ENCODE measurements at places on chromosomes 7 and 10.

- DNase-seq: peak; percentile 53
Measured at GRCh38 chr7:1920266-1920681, 250.2 kb downstream of the ELFN1 start.

- no peak for DNase-seq
Measured at GRCh38 chr10:75058161-75058560, 53.3 kb upstream of the SAMD8 start.

DNA sequence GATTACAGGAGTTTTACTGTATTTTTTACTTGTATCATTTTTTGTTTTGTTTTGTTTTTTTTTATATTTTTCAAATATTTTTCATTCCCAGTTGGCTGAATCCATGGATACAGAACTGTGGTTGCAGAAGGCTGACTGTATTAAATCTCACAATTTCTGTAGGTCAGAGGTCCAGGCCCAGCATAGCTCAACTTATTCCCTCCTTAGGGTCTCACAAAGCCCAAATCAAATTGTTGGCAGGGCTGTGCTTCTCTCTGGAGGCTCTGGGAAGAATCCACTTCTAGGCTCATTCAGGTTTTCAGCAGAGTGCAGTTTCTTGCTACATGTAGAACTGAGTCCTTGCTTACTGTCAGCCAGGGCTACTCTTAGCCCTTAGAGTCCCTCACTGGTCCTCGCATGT, 22.6 kb downstream of the TSPAN14 start:
- no peak for DNase-seq

GRCh38 chr7:139109983-139110411, 477 bp upstream of the ZC3HAV1 start:
- no peak for DNase-seq

- no peak for DNase-seq
Measured at GRCh38 chr10:63901881-63902280, 380.7 kb downstream of the REEP3 start.

DNA sequence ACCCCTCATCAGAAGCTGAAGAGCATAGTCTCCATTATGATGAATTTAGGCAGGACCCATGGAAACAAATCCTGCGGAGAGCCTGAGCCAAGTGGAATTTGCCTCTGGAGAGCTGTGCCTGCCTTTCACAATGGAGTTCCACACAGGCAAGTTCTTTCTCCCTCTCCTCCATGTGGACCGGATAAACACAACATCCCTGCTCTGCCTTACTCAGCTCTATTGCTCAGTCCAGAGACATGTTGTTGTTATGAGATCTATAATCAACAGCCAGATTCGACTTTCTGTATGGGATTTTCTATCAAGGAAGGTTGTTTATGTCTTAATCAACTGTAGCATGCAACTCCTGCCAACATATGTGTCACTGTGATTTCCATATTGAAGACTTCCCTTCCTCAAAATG, 59.5 kb upstream of the ELMO1 start:
- DNase-seq: no peak

DNA sequence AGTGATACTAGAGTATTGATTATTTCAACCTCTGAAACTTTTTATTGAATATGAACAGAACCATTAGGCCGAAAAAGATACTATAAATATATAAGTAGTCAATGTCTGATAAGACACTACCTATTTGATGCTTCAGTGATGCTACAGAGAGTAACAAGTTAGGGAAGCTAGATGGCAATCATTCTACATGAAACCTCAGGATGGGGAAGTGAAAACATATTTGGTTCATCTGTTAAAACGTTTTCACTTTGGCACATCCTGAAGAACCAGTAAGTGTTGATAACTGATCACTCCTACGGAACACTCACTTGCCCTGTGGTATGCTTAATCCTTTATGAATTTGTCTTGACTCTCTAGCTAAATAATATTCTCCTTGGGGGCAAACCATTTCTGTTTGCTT, 1064.9 kb downstream of the NXPH1 start:
- DNase-seq: no peak

DNA sequence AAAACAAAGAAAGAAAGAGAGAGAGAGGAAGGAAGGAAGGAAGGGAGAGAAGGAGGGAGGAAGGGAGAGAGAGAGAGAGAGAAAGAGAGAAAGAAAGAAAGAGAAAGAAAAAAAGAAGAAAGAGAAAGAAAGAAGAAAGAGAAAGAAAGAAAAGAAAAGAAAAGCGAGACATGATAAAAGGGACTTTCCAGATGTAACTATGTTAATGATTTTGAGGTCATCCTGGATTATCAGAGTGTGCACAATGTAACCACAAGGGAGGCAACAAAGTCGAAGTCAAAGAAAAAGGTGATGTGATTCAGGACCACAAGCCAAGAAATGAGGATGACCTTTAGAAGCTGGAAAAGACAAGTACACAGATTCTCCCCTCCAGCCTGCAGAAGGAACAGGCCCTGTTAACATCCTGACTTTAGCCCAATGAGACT, 48.9 kb upstream of the PAX2 start:
- no peak for DNase-seq

DNA sequence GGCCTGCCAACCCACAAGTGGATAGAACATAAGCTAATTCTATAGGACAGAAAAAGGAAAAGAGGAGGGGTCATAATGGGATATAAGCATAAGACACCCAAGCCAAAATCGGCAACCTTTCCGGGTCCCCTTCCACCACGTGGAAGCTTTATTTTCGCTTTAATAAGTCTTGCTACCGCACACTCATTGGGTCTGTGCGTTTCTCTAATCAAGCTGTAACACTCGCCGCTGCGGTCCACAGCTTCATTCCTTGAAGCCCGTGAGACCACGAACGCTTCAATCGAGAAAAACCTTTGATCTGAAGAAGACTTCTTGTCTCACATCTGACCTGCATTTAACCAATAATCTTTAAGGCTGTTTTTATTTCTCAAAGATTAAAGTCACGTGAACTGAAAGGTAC, 35.8 kb upstream of the HECW1 start:
- no peak for DNase-seq

- no peak for DNase-seq
Measured at GRCh38 chr10:15361131-15361530, 10.0 kb downstream of the FAM171A1 start.

GRCh38 chr10:58054881-58055280, 212.8 kb downstream of the IPMK start:
- DNase-seq: no peak

DNA sequence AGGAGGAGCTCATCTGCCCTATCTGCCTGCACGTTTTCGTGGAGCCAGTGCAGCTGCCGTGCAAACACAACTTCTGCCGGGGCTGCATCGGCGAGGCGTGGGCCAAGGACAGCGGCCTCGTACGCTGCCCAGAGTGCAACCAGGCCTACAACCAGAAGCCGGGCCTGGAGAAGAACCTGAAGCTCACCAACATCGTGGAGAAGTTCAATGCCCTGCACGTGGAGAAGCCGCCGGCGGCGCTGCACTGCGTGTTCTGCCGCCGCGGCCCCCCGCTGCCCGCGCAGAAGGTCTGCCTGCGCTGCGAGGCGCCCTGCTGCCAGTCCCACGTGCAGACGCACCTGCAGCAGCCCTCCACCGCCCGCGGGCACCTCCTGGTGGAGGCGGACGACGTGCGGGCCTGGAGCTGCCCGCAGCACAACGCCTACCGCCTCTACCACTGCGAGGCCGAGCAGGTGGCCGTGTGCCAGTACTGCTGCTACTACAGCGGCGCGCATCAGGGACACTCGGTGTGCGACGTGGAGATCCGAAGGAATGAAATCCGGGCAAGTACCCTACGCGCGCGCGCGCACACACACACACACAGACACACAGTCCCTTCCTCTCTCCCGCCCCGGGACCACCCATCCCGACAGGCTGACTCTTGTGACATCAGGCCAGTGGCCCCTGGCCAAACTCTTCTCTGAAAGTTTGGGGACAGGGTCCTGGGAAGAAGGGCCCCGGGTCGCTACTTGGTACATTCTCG, 538 bp downstream of the TRIM8 start:
- DNase-seq: no peak

GRCh38 chr7:6165521-6166320, 106.7 kb downstream of the CYTH3 start:
- no peak for DNase-seq

GRCh38 chr10:83959328-83959727, 180.0 kb upstream of the GHITM start:
- no peak for DNase-seq

GRCh38 chr7:108911016-108911415, 341.3 kb downstream of the DNAJB9 start:
- no peak for DNase-seq

GRCh38 chr7:75658369-75658768, 80.4 kb downstream of the HIP1 start:
- DNase-seq: no peak

GRCh38 chr10:105950410-105950809, 1214.1 kb downstream of the SORCS1 start:
- no peak for DNase-seq

DNA sequence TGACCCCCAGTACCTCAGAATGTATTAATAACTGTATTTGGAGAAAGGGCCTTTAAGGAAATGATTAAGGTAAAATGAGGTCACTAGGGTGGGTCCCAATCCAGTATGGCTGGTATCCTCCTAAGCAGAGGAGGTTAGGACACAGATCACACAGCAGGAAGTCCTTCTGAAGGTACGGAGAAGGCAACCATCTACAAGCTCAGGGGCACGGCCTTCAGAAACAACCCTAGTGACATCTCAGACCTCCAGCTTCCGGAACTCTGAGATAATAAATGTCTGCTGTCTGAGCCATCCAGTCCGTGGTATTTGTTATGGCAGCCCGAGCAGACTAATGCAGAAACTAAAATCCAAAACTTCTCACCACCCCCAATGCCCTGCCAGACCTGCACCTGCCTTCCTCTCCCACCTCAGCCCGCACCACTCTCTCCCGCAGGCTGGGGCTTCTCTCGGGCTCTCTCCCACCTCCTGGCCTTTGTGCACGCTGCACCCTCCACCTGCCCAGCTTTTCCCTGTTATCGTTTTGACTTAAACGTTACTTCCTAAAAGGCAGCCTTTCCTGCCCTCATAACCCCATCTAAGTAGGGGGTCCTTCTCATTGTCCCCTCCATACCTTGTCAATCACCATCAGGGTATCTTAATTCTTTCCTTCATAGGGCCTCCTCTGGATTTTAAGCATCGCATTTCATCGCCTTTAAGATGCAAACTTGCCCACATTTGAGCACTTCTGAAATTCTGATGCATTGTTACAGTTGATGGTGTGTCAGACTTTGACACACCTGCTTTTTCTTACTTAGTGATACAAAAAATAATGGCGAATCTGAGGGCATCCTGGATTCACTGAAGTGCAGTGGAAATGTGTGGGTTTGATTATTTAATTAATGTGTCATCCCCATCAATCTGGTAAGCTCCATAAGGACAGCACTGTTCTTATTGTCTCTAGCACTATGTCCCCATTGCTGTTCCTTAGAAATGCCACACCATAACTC, 32.2 kb upstream of the AQP1 start:
- DNase-seq: no peak

DNA sequence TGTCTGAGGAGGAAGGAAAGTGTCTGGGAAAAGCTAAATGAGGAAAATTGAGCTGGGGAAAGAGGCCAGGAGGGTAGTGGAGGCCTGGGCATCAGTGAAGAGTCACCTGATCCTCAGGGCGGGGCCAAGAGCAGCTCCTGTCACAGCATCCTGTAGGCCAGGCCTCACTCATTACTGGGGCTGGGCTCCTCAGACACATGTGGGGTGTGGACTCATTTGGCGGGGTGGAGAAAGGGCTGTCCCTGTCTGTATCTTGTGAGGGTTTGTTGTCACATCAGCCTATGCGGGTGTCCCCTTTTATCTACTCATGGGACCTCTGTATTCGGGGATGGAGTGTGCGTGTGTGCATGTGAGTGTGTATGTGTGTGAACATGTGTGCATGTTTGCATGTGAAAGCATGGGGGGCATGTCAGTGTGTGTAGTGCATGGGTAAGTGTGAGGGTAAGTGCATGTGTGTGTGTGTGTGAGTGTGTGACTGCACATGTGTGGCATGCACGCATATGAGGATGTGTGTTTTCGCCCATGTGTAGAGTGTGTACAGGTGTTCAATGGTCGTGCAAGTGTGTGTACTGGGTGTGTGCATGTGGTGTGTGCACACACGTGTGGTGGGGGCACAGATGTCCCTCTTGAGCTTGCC, 67.8 kb downstream of the RAMP3 start:
- DNase-seq: no peak

DNA sequence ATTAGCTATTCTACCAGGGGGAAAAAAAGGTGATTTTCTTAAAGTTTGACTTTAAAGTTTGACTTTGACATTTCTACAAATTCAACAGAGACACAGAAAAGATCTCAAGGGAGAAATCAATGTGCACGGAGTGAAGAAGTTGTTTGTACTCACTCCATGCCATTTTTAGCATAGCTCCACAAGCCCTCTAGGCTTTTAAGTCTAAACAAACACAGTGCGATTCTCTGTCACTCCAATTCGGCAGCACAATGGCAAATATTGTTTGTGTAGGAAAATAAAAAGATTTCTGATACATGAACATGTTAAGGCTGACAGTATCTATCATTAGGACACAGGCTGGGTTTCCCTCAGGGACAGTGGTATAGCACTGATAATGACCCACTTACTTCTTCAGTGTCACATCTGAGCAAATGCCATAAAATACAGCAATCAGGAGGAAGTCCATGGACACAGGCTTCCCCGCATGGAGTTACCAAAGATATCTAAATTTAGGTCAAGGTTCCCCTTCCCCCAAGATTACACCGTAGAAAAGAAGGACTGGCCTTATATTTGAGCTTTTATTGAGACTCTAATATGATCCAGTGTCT, 28.0 kb downstream of the GSAP start:
- DNase-seq: no peak

GRCh38 chr7:37354656-37355131, 94.0 kb downstream of the ELMO1 start:
- DNase-seq: no peak

- DNase-seq: no peak
Measured at GRCh38 chr7:142567201-142568075, 181.8 kb upstream of the PRSS1 start.

GRCh38 chr10:28492116-28492920, 40.6 kb upstream of the WAC start:
- peak; percentile 58 for DNase-seq

GRCh38 chr10:24541239-24541753, 182.4 kb downstream of the ARHGAP21 start:
- no peak for DNase-seq

DNA sequence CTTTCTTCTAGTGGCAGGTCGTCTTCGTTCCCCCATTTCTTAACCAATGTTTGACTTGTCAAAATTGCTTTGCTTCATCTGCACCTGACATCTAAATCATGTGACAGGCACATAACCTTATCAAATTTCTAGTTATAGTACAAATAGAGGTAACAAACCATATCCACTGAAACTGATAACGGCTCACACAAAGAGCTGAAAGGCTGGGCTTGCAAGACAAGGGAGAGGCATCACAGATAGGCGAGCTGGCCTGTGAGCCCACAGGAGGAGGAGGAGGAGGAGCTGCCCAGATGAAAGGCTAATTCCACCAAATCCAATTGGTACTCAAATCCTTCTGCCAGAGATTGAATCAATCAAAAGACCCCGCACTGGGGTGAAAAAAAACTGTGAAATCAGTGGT, 80.2 kb upstream of the NEBL start:
- DNase-seq: no peak
